ENCODE measurements at places on chromosomes 16 and 17. TPM values are rescaled to one million over a fixed set of nuclear protein-coding genes. Genes with fewer than 3 reads are reported as not detected.

Gene EPN3
- not detected for total RNA-seq

Gene SCARF1
- total RNA-seq, result 13.9 TPM

Gene PIK3R5
- total RNA-seq, result 15.2 TPM

Gene RHBDL1
- 0.79 TPM for total RNA-seq

Gene CD300LB
- total RNA-seq, result 0.23 TPM

Gene SLC52A1
- not detected for total RNA-seq

Gene AIPL1
- total RNA-seq, result not detected

Gene SAMD14
- total RNA-seq, result 6.6 TPM

Gene APPBP2
- 38.2 TPM for total RNA-seq

Gene ARHGDIG
- total RNA-seq, result 0.38 TPM

Gene TMEM235
- total RNA-seq, result not detected

Gene CWC25
- total RNA-seq, result 14.9 TPM

Gene DNAI2
- total RNA-seq, result not detected

Gene SRCIN1
- 0.93 TPM for total RNA-seq

Data from posterior vena cava (tissue), 2 donors.